ENCODE measurements at places on chromosomes 2 and 18. TPM values are rescaled to one million over a fixed set of nuclear protein-coding genes. Genes with fewer than 3 reads are reported as not detected.

DNA sequence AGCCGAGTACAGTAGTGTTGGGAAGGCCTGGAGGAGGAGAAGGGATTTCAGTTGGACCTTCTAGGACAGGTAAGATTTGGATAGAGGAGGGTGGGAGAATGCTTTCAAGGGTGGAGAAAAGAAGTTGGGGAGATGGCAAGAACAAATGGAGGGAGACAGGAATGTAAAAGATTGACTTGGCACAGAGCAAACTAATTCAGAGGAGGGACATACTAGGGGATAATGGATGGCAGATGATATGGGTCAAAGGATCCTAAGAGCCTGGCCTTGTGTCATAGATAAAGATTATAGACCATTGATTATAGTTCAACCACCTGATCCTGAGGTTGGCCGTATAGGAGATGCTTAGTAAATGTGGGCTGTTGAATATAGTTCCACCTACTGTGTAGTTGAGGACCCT, 12.4 kb downstream of the WDR43 start:
- H3K4me1 ChIP-seq = no peaks in the 10 kb centered on the region
- no peak overlapping the region for H3K27ac ChIP-seq

DNA sequence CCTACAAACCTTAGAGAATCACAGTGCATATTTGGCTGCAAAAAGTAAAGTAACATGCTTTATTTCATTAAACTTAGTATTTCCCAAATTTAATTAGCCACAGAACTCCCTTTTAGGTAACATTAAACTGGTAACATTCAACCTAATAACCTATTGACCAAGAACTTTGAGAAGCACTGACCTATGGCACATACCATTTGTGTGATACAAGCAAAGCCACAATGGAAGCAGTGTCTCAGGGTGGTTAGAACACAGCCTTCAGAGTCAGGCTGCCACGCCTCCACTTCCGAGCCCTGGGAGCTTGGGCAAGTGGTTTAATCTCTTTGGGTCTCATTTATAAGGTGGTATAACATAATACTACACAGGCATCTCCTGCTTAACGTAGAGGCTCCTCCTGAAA, 301.4 kb downstream of the PDE11A start:
- H3K4me1 ChIP-seq = no peaks in the 10 kb centered on the region
- DNase-seq = no peak
- no peaks in the 10 kb centered on the region for H3K36me3 ChIP-seq
- no peak overlapping the region for H3K27ac ChIP-seq
- H3K27me3 ChIP-seq = no peaks in the 10 kb centered on the region

- H3K36me3 ChIP-seq = no peaks in the 10 kb centered on the region
- no peaks in the 10 kb centered on the region for H3K27me3 ChIP-seq
- no peaks in the 10 kb centered on the region for H3K4me1 ChIP-seq
- DNase-seq = no peak
- no peak overlapping the region for H3K4me3 ChIP-seq
Observed at GRCh38 chr2:213224366-213224765, 59.9 kb upstream of the SPAG16 start.

DNA sequence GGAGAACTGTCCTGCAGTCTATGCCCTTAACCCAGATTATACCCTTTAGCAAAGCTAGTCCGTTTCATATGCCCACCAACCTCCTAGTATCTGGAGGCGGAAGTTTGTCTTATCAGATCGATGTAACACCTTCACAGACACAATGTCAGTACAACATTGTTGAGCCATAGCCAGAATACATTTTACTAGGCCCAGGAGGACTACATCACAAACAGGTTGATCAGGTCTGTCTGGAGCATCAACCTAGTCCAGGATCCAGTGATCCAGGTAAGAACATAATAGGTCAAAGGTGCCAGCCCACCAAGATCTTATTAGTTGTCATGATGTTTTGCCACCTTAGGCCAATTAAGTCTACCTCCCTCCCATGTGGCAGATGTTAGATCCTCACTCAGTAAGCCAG, 2.0 kb upstream of the TPRKB start:
- H3K4me3 ChIP-seq = no peak overlapping the region
- no peaks in the 10 kb centered on the region for H3K27me3 ChIP-seq
- DNase-seq = no peak
- no peaks in the 10 kb centered on the region for H3K36me3 ChIP-seq

GRCh38 chr2:223797811-223798721, 39.3 kb downstream of the AP1S3 start:
- DNase-seq = no peak
- no peaks in the 10 kb centered on the region for H3K4me1 ChIP-seq
- no peaks in the 10 kb centered on the region for H3K27me3 ChIP-seq
- H3K27ac ChIP-seq = no peak overlapping the region
- H3K36me3 ChIP-seq = no peaks in the 10 kb centered on the region

- H3K27me3 ChIP-seq = no peaks in the 10 kb centered on the region
- no peak for DNase-seq
- no peaks in the 10 kb centered on the region for H3K36me3 ChIP-seq
- peaks cover 6% of the 10 kb centered on the region for H3K4me1 ChIP-seq
- H3K27ac ChIP-seq = no peak overlapping the region
Observed at GRCh38 chr2:158543957-158544356, 87.2 kb downstream of the PKP4 start.

DNA sequence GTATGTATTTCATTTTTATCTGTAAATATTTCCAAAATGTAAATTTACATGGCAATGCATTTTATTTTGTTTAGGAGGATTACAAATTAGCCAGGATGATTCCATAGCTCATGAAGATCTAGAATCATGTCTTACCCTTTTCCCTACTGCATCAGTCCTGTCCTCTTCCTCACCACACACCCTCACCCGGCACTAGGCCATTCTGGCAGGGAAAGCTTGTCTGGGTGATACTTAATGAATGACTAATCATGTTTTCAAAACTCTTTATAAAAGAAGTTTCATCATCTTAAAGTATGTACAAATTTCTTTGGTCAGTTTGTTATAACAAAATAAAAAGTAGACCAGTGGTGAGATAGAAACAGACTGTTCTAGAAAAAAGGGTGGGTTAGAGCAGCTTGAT, 283.3 kb upstream of the VWC2L start:
- no peak overlapping the region for H3K27ac ChIP-seq
- H3K27me3 ChIP-seq = no peaks in the 10 kb centered on the region
- no peak overlapping the region for H3K4me3 ChIP-seq
- no peaks in the 10 kb centered on the region for H3K4me1 ChIP-seq

GRCh38 chr2:100568989-100569388, 6.2 kb downstream of the PDCL3 start:
- H3K4me1 ChIP-seq = peaks cover 1% of the 10 kb centered on the region
- no peak overlapping the region for H3K4me3 ChIP-seq
- DNase-seq = no peak
- H3K27me3 ChIP-seq = no peaks in the 10 kb centered on the region

- H3K27ac ChIP-seq = no peak overlapping the region
- no peak for DNase-seq
- H3K36me3 ChIP-seq = no peaks in the 10 kb centered on the region
- H3K4me3 ChIP-seq = no peak overlapping the region
- no peaks in the 10 kb centered on the region for H3K27me3 ChIP-seq
- peaks cover 17% of the 10 kb centered on the region for H3K4me1 ChIP-seq
Observed at GRCh38 chr2:42909966-42910365, 117.6 kb upstream of the HAAO start.

DNA sequence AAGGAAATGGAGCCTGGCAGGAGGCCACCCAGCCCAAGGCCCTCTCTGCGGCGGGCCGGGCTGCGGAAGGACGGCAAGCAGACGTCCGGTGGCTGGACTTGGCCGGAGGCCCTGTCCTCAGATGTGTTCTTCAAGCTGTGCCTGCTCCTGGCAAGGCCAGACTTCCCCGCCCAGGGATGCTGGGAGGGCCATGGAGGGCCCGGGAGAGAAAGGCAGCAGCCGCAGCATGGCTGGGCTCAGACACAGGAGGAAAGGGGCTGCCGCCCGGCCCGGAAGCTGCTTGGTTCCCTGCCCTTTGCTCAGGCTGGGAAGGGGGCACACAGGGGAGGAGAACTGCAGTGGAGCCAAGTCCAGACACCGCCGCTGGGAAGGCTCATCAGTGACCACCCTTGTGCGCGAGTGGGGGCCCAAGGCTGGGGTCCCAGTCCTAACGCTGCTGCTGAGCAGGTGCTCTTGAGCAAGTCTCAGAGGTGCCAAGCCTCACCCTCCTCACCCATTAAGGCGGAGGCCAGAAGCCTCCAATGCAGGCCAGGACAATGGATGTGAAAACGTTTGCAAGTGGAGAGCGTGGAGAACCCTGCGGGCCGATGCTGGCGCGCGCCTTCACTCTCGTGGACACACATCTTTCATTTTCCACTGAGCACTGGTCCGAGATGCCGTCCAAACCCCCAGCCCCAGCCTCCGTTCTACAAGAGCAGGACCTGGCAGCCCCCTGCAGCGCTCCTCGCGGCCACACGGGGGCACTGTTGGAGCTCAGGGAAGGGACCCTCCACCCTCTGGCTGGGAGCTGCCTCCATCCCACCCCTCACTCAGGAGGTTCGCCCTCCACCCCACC, 7.9 kb downstream of the CROCC2 start:
- DNase-seq = peak; percentile 80
- no peak overlapping the region for H3K27ac ChIP-seq
- H3K36me3 ChIP-seq = no peaks in the 10 kb centered on the region
- no peaks in the 10 kb centered on the region for H3K27me3 ChIP-seq

- H3K36me3 ChIP-seq = no peaks in the 10 kb centered on the region
- no peak overlapping the region for H3K4me3 ChIP-seq
- H3K27ac ChIP-seq = no peak overlapping the region
- H3K4me1 ChIP-seq = peaks cover 45% of the 10 kb centered on the region
Observed at GRCh38 chr18:55449412-55450140, 138.4 kb downstream of the TCF4 start.

DNA sequence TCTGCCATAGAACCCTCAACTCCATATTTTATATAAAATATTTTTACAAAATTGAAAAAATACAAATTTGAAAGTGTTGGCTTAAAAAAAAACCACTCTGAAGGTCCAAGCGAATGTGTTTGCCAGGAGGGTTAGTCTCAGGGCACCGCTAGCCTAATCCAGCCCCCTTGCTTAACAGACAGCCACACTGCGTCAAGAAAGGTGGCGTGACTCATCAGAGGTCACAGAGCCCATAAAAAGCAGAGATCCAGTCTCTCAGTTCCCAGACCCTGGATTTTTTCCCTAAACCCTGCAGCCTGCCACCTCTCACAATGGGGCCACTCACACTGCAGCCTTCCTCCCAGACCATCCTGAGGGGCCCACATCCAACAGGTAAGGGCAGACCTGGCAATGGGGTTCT, 3.9 kb upstream of the TNS1 start:
- H3K4me1 ChIP-seq = peaks cover 37% of the 10 kb centered on the region
- H3K27me3 ChIP-seq = no peaks in the 10 kb centered on the region
- no peak overlapping the region for H3K4me3 ChIP-seq
- DNase-seq = no peak

DNA sequence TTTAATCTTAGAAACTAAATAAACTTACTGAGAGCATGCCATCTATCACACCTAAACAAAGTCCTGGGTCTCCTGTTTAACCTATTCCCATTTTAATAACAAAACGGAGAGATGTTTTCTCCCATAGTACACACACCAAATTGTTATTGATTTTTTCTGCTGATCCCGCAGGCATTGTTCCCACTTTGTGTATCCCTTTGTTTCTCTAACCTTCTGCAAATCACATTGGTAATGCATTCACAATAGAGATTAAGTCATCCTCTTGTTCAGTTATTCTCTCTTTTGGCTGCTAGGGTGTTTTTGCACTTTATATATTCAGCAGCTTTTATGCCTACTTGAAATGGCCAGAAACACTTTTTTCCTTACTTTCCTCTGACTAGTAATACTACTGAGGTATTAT, 1071.9 kb upstream of the CDH2 start:
- H3K4me3 ChIP-seq = no peak overlapping the region
- no peaks in the 10 kb centered on the region for H3K36me3 ChIP-seq
- no peaks in the 10 kb centered on the region for H3K4me1 ChIP-seq
- DNase-seq = no peak

GRCh38 chr2:176157499-176158185, 535 bp downstream of the HOXD3 start:
- H3K27me3 ChIP-seq = no peaks in the 10 kb centered on the region
- peaks cover 33% of the 10 kb centered on the region for H3K36me3 ChIP-seq
- DNase-seq = no peak
- no peaks in the 10 kb centered on the region for H3K4me1 ChIP-seq
- no peak overlapping the region for H3K27ac ChIP-seq
- H3K4me3 ChIP-seq = peak overlapping the region; percentile 48

GRCh38 chr2:9284521-9285297, 78.1 kb downstream of the ASAP2 start:
- peaks cover 36% of the 10 kb centered on the region for H3K4me1 ChIP-seq
- no peaks in the 10 kb centered on the region for H3K36me3 ChIP-seq
- no peak for DNase-seq
- no peak overlapping the region for H3K4me3 ChIP-seq
- H3K27ac ChIP-seq = no peak overlapping the region

DNA sequence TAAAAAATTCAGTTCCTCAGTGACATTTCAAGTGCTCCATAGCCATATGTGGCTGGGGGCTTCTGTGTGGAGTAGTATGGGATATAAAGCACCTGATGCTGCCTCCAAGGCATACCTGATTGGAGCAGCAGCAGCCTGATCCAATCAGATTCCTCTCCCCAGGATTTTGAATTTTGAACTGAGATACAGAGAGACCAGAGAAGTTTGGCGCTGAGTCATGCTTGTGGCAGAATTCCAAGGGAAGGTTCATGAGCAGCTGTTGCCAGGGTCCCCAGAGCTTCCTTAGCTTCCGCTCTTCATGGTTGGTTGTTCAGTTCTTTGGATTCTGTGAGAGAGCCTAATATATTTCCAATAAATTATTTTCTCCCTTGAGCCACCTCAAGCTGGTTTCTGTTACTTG, 29.0 kb upstream of the CFAP36 start:
- H3K36me3 ChIP-seq = no peaks in the 10 kb centered on the region
- H3K4me1 ChIP-seq = no peaks in the 10 kb centered on the region
- no peaks in the 10 kb centered on the region for H3K27me3 ChIP-seq
- no peak overlapping the region for H3K4me3 ChIP-seq
- peak; percentile 49 for DNase-seq
- no peak overlapping the region for H3K27ac ChIP-seq

GRCh38 chr2:1613731-1614354, 130.5 kb downstream of the PXDN start:
- no peak overlapping the region for H3K4me3 ChIP-seq
- peak; percentile 70 for DNase-seq
- H3K4me1 ChIP-seq = no peaks in the 10 kb centered on the region
- H3K27ac ChIP-seq = no peak overlapping the region
- H3K27me3 ChIP-seq = no peaks in the 10 kb centered on the region

GRCh38 chr18:4721545-4721944, 266.4 kb upstream of the DLGAP1 start:
- no peak overlapping the region for H3K27ac ChIP-seq
- no peaks in the 10 kb centered on the region for H3K4me1 ChIP-seq
- no peak for DNase-seq
- H3K36me3 ChIP-seq = no peaks in the 10 kb centered on the region
- no peaks in the 10 kb centered on the region for H3K27me3 ChIP-seq
- no peak overlapping the region for H3K4me3 ChIP-seq

Gene KCNG2
- 0.27 TPM for total RNA-seq

Gene WNT6
- 1.0 TPM for total RNA-seq

Gene HRH4
- not detected for total RNA-seq

Gene ING5
- 16.8 TPM for total RNA-seq

Gene SEPTIN2
- 161 TPM for total RNA-seq

Gene COLEC12
- total RNA-seq = 4.0 TPM

Gene NEU4
- total RNA-seq = 10.7 TPM

Gene GAREM1
- 9.7 TPM for total RNA-seq

Measured in psoas muscle (tissue), 8 donors.